ENCODE measurements at places on chromosomes 12 and 14.

GRCh38 chr14:35399083-35399937, 5.2 kb downstream of the NFKBIA start:
- no peak for DNase-seq

- DNase-seq, result no peak
These were observed 339.3 kb downstream of the PCNX1 start for GRCh38 chr14:71246539-71246938.

- no peak for DNase-seq
These were observed 191.4 kb downstream of the KITLG start for GRCh38 chr12:88388566-88389540.

GRCh38 chr12:103928682-103929045, 1.5 kb upstream of the HSP90B1 start:
- peak; percentile 37 for DNase-seq

GRCh38 chr14:54659365-54659764, 92.4 kb downstream of the SAMD4A start:
- DNase-seq, result no peak

DNA sequence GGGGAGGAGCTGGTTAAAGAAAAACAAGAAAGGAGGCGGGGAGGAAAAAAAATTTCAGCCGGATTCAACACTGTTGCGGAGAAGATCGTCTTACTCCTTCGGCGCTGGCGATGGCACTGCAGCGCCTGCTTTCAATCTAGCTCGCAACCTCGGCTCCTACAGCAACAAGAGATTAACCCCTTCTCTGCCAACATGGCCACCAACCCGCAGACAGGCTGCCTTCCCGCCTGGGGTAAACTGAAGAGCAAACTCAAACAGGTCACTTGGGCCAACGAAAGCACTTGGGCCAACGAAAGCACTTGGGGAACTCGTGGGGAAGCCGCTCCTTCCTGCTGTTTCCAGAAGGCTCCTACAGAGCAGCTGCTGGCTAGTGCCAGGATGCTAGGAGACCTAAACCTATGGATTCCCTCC, 73.7 kb downstream of the CIT start:
- DNase-seq, result peak; percentile 54

DNA sequence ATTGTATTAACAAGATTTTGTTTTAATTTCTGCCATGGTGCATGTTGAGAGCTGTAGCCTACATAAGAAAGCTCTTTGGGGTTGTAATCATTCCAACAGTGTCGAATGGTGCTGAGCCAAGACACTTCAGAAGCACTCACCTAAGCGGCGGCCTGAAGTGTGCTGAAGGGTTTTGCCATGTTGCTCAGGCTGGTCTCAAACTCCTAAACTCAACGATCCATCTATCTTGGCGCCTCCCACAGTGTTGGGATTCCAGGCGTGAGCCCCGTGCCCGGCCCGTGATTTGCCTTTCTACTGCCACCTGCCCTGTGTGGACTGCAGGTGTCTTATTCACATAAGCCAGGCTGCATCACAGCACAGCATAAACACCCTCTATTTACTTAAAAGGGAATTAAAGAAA, 48.9 kb downstream of the AMN start:
- DNase-seq, result no peak

DNA sequence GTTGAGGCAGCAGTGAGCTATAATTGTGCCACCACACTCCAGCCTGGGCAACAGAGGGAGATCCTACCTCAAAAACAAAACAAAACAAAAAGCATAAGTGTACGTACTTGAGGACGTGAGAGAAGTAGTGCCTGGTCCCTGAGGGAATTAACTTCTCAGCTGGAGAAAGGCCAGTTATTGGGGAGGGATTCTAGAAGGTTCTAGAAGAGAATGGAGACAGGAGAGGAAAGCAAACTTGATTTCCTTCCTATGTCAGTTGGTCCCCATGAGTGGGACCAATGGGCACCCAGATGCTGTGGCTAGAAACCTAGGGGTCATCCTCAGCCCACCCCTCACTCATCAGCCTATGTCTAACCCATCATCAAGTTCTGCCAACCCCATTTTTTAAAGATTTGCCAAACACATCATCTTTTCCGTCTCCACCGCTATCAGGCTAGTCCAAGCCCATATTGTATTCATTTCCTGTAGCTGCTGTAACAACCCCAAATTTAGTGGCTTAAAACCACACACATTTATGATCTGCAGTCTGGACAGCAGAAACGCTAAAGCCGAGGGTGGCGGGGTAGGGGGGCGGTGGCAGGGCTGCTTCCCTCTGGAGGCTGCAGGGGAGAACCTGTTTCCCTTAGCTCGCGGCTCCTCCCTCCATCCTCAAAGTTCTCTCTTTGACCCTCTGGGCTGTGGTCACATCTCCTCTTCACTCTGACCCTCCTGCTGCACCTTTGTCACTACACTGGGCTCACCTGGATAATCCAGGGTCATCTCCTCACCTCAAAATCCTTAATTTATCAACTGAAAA, 7.2 kb upstream of the RBM19 start:
- DNase-seq, result no peak

DNA sequence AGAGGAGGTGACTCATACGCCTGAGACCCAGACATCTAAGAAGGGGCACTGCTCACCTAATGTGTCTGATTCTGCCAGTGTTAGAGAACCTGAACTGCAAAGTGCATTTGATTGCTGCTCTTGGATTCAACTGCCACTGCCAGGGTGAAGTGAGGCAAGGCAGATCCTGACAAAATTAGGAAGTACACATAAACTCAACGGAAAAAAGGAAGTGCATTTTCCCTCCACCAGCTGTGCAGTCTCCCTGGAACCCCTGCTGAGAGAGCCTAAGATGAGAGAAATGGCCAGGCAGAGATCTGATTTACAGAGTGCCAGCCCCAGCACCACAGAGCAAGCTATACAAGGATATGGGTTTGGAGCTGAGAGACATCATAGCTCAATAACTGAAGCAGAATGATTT, 215.3 kb downstream of the SEC23A start:
- DNase-seq, result no peak

DNA sequence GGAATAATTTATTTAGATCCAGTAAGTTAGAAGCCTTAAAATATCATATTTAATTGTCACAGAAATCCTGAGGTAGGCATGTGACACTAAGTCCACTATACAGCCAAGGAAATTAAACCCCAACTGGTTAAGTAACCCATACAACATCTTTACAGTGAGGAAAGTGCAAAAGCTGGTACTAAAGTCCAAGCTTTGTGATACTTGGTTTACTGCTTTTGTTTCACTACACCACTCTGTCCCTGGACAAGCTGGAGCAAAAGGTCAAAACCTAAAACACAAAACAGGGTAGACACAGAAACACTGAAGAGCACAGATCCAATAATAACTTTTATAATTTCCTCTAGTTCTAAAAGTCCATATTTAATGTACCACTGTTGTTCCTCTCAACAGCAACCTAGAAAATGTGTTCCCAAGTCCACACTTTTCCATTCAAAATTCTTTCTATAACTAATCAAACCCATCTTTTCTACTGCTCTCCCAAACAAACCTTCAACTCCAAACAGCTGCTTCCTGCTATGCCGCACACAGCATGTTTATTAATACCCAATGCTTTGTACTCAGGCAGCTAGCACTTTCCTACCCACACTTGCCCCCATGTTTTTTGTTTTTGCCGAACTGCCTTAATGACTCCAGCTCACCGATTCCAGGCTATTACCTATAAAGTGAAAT, 90.9 kb downstream of the MED13L start:
- no peak for DNase-seq

DNA sequence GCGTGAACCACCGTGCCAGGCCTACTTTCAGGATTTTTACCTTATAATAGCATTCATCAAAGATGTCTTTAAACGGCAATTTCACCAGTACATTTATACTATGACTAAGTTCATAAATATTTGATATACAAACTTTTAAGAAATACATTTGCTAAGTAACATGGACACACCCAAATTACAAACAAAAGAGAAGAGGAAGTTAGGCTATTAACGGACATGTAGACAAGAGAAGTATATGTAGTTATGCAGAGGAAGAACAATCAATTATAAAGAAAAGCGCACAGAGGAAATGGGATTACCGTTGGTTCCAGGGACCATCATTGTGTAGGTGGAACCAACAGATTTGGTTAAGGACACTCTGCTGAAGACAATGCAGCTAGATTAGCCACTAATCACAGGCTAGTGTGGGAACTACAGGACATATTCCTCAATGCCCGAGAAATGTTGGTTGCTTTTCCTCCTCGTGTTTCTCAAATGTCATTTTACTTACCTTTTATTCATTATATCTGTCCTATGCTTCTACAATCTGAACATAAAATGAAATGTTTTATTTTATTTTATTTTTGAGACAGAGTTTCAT, 24.0 kb upstream of the PKP2 start:
- no peak for DNase-seq

- DNase-seq, result no peak
These were observed 103.9 kb upstream of the DIO3 start for GRCh38 chr14:101457301-101457935.

DNA sequence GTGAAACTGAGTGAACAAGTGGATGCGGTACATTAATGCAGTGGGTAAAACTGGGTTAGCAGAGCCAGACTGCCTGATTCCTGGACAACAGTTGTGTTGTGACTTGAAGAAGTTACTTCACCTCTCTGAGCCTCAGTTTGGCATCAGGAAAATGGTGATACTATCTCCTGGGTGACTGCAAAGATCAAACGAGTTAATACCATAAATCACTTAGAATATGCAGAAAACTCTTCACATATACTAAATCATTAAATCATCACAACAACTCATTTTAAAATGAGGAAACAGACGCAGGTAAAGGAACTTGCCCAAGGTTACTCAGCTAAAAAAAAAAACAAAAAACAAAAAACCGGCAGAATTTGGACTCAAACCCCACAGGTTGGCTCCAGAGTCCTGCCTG, 811 bp downstream of the MTERF2 start:
- no peak for DNase-seq

DNA sequence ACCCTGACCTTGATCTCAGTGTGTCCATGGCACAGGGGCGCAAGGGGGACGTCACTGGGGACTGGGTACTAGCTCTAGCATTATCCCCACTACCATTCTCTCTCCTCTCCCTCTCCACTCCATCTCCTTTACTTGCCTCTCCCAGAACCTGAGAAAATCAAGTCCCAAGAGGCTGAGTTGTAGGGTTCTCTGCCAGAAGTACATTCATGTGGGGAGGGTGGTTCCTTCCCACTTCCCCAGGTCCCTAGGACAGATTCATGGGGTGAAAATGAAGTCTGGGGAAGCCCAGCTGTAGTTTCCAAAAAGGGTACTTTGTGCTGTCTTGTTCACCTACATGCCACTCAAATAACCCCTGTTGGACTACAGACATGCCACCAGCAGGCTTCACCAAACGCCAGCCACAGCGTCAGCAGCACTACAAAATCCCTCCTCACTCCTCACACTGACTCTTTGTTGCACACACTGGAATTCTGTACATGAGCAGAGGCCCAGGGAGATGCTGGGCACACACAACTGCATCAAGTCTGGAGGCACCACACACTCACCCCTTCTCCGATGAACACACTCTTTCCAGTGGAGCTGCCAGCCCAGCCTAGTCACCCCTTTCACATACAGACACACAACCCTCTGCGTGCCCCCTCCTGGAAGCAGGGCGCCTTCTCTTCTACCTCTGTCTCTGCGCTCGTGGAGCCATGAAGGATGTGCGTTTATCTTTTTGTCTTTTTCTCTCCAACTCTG, 6.9 kb downstream of the RARG start:
- DNase-seq, result peak; percentile 11

- no peak for DNase-seq
These were observed 4.3 kb downstream of the PSMD9 start for GRCh38 chr12:121892673-121893561.
